ENCODE measurements at places on chromosomes 11 and 22.

DNA sequence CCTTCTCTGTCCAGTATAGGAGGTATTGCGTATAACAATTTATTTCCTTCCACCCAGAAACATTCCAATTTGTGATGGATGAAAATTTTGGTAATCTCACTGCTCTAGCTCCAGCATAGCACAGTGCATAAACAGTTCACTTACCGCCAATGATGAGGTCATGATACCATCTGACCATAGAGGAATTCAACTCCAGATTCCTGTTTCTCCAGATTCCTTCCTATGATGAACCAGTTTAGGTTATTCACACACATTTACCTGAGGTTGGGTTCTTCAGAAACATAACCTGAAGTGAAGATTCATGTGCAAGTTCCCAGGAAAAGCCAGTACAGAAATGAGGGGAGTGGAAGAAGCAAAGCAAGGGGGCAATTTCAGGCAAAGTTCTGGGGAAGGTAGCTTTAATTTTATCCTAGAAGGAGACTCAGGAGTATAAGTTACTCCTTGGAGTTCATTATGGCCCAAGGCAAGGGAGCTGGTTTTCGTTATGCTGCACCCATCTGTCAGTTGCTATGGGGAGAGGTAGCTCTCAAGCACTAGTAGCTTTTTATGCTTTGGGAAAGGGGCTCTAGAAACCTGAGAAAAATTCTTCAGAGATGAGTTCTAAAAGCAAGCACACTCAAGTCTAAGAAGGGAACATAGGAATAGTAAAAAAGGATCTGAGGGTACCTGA, 121.6 kb downstream of the CASP12 start:
- no peak for DNase-seq

DNA sequence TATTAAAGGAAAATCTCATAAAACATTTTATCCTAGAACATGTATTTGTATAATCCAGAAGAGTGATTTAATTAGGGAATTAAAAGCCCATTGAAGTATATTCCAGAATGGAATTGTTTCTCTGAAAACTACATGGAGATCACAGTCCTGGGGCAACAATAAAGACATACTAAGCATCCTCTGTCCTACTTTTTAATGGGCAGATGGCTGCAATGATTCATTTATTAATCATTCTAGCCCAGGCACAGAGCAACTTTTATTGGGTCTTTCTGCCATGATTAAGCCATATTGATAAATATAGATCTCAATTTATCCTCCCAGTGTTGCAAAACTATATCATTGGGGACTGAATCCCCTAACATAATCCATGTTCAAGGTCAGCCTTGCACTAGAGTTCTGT, 22.0 kb downstream of the FAM181B start:
- DNase-seq: no peak

DNA sequence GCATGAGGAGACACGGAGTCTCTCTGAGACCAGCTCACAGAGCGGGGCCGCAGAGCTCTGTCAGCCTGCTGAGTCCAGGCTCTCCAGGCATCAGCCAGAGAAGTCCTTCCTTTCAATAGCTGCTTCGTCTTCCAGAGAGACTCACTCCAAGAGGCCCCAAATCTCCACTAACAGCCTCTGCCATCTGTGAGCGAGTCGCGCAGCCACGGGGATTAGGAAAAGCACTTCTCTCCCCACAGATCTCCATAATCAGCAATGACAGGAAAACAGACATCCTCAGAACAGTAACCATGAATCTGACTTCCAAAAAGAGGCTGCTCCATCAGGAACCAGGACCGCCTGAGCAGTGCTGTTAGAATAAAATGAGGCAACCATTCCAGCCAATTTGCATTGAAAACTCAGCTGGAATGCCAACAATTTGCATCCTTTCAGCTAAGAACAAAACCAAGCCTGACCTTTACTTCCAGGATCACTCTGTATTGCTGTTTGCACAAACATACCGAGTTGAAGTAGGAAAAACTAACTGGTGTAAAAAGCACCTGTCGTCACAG, 65.4 kb downstream of the SMCO4 start:
- no peak for DNase-seq

GRCh38 chr11:126698576-126698975, 302.0 kb downstream of the KIRREL3 start:
- no peak for DNase-seq

- peak; percentile 32 for DNase-seq
Measured at GRCh38 chr11:75925785-75926164, 110.8 kb downstream of the UVRAG start.

DNA sequence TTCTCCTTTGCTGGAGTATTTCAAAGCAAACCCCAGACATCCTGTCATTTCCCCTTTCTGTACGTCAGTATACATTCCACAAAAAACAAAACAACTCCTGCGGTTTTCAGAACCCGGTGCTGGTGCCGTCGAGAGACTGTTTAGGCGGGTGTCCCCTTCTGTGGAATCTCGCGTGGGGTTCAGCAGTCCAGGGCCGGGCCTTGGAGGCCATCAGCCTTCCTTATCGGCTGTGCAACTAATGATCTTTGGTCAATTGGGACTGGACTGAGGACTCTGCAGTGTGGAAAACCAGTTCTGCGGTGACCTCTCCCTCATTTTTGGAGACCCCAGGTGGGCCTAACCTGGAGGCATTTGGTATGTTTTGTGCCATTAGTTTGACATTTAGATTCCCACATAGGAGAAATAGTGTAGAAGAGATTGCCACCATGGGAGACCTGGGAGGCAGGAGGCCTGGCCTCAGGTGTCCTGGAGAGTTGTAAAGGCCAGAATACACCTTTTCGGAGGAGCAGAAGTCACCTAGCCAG, 84.4 kb downstream of the TBC1D22A start:
- DNase-seq: no peak

DNA sequence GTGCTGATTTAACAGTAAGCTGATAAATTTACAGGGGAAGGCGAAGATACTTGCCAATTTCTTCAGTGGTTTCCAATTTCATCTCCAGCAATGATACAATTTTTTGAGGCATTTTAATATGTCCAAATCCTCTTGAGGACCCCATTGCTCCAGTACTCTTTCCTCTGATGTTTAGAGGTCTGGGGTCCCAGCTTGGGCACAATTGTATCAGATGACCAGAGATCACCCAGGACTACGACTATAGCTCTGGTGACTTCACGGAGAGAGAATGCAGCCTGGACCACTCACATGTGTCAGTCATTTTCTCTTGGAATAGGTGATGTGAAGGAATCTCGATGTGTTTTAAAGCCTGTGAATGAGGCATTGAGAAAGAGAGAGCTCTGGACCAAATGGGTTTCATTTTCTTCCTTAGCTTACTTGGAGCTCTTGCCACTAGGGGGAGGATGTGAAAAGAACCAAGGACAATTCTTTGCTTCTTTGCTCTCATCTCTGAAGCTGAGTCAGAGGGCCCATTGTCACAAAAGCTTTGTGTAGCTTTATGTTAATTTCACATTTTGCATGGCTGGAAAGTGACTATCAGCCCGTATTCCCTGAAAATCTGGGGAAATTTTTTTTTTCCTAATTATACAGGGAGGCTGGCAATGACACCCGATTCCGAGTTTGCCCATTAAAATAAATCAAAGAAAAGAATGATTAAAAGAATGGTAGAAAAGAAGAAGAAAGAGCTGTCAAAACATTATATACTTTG, 6.7 kb upstream of the CCDC90B start:
- peak; percentile 62 for DNase-seq

GRCh38 chr11:72900013-72900412, 85.8 kb downstream of the ATG16L2 start:
- no peak for DNase-seq

- DNase-seq: no peak
Measured at GRCh38 chr22:50473088-50473487, 1.7 kb downstream of the SBF1 start.

DNA sequence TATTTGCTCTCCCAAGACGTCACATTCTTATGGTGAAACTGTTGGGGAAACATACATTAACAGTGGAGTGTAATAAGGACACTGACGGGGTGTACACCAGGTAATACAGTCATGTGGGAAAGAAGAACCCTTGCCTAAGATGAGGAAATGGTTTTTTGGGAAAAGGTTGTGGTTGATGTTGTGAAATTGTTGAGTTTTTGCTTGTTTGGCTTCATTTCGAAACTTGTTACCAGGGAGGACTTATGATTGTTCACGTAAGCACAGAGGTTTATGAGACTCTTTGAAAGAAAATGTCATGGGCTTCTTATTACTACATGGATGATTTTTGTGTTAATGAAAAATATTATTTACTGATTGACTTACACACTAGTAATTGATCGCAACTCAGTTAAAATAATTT, 16.8 kb downstream of the ANO3 start:
- DNase-seq: no peak

- DNase-seq: no peak
Measured at GRCh38 chr11:99432677-99433076, 411.9 kb downstream of the CNTN5 start.

DNA sequence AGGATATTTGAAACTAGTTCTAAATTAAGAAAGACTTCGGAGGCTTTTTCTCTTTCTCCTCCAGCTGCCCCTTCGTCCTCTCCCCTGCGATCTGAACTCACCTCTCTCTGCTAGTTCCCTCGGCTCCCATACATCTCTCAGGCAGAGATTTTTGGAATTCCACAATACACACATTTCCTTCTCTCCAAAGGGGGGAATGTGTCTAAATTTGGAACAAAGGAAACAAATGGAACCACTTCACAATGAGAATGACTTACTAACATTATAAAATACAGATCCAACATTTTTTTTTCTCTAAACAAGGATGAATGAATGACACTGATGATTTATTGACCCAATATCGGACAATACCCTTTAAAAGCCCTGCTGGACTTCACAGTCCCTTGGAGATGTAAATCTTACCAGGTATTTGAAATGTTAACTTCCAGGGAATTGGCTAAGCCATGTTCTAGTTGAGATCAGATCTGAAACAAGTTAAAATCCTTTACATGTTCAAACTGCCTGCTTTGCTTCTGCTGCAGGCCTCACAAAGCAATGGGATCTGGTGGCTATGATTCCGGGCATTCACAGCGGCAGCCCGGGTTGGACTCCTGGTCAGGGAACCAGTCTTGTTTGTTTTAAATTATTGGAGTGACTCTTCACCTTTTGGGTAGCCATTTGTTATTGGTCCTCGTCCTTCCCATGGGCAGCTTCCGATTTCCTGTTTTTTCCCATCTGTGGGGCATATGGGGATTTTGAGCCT, 20.5 kb upstream of the GSTP1 start:
- no peak for DNase-seq

DNA sequence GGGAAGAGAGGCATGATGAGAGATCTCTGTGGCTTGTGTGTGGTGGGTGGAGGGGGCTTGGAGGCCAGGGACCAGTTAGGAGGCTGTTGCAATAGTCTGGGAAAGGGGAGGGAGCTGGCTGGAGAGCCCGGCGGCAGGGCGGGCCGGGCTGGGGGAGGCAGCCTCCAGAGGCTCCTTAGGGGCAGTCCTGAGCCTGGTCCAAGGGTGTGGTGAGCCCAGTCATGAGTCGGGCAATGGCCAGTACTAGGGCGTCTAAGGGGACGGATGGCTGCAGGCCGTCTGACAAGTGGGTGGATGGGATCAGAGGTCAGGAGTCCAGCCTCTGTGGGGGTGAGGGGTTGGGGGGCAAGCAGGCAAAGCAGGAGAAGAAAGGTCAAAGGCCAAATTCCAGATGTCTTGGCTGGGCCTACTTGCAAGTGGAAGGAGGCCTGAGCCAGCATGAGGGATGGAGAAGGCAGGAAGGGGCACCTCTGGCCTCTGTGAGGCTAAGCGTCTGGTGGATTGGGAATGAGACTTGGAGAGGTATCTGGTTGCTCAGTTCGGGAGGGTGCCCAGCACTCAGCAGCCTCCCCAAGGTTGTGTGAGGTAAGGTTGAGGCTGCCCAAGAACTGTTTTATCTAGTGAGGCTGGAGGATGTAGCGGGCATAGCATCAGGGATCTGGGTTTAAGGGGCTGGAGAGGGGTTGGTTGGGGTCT, 6.0 kb upstream of the CD248 start:
- no peak for DNase-seq

- peak; percentile 63 for DNase-seq
Measured at GRCh38 chr22:31082606-31083376, 1.7 kb downstream of the SMTN start.

GRCh38 chr11:43845816-43846215, 34.8 kb upstream of the ALKBH3 start:
- no peak for DNase-seq

- DNase-seq: peak; percentile 58
Measured at GRCh38 chr11:131038597-131038996, 122.3 kb upstream of the SNX19 start.

DNA sequence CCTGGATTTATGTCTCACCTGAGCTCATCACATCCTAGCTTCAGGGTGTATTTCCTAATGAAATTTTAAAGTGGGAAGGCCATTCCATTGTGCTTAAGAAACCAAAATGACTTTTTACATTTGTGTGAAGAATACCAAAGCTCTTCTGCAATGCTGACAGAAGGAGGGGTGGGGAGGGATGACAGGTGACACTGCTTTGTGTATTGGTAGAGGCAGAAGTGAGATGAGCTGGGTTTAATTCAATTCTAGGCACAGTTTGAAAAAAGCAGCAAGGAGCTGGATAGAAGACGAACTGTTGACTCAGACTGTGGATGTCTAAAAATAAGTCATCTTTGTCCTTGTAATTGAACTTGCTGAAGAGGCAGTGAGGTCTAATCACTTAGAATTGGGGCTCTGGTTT, 710.3 kb upstream of the KIRREL3 start:
- DNase-seq: no peak

GRCh38 chr11:80144897-80145594, 704.2 kb upstream of the TENM4 start:
- no peak for DNase-seq

DNA sequence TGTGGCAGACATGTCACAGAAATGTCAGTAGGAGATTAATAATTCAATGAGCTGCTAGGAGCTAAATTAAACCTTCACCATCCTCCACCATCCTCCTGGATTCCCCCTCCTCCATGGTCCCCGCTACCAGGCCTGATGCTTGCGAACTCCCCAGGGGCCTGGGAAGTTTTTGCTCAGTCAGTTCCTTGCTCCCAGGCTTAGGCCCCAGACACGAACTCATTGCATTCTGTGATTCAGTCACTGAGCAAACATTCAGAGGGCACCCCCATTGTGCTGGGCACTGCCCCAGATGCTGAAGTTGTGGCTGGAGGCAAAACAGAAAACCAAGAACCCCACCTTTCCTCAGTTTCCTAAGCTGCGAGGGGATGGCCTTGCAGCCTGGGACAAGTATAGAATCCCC, 14.3 kb downstream of the NPTXR start:
- no peak for DNase-seq

DNA sequence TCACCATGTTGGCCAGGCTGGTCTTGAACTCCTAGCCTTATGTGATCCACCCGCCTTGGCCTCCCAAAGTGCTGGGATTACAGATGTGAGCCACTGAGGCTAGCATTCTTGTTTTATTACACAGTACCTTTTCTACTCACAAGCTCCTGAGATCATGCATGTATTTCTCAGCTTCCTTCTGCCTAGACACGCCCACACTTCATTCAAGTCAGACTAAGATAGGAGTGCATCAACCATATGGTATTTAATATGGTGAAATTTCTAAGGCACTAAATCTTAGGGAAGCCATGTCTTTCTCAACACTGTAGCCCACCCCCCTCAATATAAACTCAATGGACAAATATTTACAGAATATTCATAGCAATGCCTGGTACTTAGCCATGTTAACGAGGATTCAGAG, 62.1 kb downstream of the SLC25A17 start:
- DNase-seq: no peak
